AG04450 (cell line): ENCODE measurements at places on chromosomes 11 and 22. TPM values are rescaled to one million over a fixed set of nuclear protein-coding genes. Genes with fewer than 3 reads are reported as not detected.

DNA sequence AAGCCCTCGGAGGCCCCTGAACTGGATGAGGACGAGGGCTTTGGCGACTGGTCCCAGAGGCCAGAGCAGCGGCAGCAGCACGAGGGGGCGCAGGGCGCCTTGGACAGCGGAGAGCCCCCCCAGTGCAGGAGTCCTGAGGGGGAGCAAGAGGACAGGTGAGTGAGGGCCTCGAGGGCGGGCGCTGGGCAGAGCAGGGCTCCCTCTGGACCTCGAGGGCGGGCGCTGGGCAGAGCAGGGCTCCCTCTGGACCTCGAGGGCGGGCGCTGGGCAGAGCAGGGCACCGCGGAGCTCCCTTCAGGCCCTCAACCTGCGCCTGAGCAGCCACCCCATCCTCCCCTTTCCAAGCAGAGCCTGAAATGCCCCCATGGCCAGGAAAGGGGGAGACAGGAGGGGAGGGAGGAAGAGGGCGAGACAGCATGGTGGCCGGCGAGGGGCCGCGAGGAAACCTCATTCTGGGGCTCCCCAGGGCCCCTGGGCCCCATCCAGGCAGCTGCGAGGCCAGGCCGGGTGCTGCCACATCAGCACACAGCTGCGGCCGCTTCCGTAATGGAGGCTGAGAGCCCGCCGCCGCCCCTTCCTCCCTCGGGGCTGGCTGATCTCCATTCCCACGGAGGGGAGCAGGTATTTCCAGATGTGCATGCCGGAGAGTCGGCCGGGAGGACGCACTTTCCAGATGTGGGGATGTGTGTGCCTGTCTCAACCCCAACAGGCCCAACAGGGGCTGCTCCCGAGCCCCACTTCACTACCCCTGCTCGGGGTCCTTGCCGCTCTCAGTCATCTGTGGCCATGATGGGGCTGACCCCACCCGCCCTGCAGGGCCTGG, 10.0 kb downstream of the PRR33 start:
- DNase-seq, result no peak

DNA sequence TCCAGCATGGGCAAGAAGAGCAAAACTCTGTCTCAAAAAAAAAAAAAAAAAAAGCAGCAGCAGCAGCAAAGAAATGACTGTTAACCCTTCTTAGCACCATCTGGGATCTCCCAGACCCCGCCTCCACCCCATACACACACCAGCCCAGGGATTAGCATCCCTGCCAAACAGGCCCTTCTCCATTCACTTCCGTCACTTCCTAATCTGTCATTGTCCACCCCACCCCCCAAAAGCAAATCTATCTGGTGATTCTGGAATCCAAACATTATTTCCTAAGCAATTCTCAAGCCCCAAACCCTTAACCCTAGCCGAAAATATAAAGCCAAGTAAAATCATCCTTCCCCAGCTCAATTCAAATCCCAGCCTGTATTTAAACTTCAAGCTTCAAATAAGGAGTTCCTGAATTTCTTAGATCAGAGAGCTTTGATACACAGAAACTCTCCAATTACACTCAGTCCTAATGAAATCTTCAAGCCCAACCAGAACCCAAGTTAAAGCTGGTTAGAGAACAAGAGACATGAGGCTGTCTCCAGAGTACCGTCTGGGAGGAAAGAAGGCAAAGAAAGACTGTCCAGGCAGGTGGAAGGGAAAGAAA, 6.0 kb upstream of the AHNAK start:
- no peak for DNase-seq

DNA sequence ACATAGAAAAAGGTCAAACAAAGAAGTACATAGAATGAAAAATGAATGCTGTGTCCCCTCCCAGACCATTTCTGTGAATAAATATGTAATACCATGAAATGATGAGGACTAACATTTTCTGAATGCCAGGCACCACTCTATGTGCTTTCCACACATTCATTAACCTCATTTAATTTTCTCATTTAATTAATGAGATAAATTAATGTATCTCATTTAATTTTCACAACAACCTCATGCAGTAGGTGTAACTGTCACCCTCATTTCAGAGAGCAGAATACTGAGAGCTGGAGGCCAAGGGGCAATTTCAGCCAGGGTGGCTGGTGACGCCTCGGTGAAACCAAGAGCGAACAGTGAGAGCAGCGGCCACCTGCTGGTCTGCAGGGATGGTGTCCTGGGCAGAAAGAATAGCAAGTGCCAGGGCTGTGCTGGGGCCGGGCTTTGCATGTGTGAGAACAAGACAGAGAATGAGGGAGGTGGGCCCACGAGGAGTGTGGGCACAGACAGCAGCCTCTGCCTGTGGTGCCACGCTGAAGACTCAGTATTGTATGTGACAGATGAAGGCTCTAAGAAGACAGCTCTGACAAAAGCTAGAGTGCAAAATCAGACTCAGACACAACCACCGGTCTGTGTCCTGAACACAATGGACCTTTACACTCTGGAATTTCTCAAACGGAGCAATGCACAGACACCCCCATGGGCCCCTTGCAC, 1.8 kb upstream of the SERPIND1 start:
- no peak for DNase-seq

DNA sequence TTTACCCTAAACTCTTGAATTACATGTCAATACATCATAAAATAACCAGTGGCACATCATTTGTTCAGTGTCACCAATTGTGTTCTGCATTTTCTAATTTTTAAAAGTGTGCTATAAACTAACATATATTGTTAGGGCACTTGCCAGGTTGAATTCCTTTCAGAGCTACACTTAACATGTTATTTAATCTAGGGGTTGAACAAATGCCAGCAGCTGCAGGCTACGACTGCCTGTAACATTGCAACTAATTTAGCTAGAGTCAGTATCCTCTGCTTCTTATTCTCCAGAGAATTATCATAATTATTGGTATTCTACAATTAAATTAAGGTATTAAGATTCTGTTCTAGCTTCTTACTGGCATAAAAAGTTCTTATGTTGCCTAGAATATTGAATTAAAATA, 46.4 kb upstream of the ARHGAP42 start:
- DNase-seq, result no peak

- no peak for DNase-seq
Measured at GRCh38 chr22:25098445-25099081, 101.1 kb upstream of the CRYBB3 start.

GRCh38 chr11:96187822-96188221, 155.2 kb downstream of the MAML2 start:
- no peak for DNase-seq

- DNase-seq, result no peak
Measured at GRCh38 chr11:5275369-5276110, 5.8 kb upstream of the HBE1 start.

GRCh38 chr22:28750471-28750881, 8.6 kb downstream of the HSCB start:
- DNase-seq, result peak; percentile 55

GRCh38 chr11:61671527-61671926, 8.7 kb upstream of the DAGLA start:
- no peak for DNase-seq

DNA sequence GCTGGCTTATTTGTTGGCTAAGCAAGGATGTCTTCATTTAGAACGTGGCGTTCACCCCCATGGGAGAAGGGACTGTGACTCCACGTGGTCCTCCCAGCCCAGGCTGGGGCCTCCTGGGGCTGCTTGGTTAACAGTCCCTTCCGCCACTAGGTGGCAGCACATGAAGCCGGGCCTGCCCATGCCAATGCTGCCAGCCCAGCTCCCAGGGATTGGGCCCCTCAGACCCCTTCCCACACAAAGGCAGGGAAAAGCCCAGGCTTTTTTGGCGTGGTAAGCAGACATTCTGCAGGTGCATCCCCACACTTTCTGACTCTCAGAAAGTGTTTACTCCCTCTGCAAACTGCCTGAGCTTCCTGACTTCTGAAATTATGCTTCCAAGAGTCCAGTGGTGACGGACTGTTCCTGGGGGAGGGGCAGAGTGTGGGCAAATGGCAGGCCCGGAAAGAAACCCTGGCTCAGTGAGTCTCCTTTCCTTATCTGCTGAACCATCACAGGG, 3.1 kb downstream of the CBX6 start:
- peak; percentile 10 for DNase-seq

- peak; percentile 15 for DNase-seq
Measured at GRCh38 chr11:130181295-130182272, 22.0 kb downstream of the ST14 start.

- no peak for DNase-seq
Measured at GRCh38 chr11:57353446-57353845, 15.3 kb downstream of the P2RX3 start.

GRCh38 chr22:21641417-21641788, 699 bp upstream of the SDF2L1 start:
- no peak for DNase-seq

DNA sequence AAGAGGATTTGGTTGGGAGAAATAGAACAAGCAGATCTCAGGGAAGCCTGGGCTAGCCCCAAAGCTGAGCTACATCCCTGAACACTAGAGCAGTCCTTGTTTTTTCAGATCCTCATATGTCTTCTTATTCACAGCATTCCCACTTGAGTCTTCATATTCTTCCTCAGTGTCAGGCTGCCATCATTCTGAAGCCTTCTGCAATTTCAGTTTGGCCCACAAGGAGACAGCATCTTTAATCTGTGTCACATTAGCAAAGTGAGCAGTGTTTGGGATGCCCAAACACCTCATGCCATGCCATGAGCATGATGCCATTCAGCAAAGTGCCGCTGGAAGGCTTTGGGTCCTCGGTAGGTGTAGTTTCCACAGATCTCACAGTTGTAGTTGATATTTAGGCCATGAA, 56.6 kb downstream of the SCN3B start:
- DNase-seq, result no peak

GRCh38 chr11:12467610-12468009, 90.2 kb downstream of the PARVA start:
- no peak for DNase-seq

GRCh38 chr11:92308366-92308765, 83.7 kb downstream of the FAT3 start:
- no peak for DNase-seq

DNA sequence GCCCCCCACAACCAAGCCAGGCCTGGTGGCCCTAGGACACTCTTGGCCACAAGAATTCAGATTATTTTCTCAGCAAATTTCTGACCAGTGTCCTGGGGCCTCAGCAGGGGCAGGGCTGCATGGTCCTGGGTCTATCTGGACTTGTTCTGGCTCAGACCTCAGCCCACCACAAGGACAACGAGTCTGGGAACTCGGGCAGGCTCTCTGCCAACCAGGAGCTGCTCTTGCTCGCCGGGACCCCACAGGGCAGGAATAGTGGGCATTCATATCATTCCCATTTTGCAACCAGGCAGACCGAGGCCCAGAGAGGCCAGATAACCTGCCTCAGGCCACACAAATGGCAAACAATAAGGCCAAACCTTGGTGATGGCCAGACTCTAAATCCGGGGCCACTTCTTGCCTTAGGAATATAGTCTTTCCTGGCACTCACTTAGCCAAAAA, 75.4 kb upstream of the WNT7B start:
- DNase-seq, result no peak

DNA sequence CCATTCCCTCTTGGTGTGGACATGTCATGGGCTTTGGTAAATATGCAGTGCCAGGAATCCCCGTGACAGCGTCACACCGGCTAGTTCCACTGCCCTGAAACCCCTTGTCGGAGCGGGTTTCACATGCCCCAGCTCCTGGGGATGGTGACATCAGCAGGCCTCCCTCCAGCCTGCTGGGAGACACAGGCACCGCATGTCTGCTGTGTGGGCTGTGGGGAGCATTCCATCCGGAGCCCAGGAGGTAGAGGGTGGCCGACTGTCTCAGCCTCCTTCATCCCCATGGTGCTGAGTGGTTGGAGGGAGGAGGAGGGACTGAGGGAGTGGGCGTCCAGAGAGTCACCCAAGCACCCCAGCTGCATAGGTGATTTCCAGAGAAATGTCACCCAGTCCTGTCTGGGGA, 1161.1 kb downstream of the BRD1 start:
- DNase-seq, result no peak

GRCh38 chr11:41245704-41246398, 213.6 kb downstream of the LRRC4C start:
- no peak for DNase-seq

GRCh38 chr11:78812513-78813293, 238.0 kb upstream of the NARS2 start:
- DNase-seq, result no peak

GRCh38 chr11:103735497-103736032, 300.9 kb upstream of the DDI1 start:
- DNase-seq, result no peak

- DNase-seq, result no peak
Measured at GRCh38 chr11:117631336-117632140, 165.5 kb downstream of the DSCAML1 start.

- no peak for DNase-seq
Measured at GRCh38 chr11:35412285-35412684, 7.1 kb downstream of the SLC1A2 start.

DNA sequence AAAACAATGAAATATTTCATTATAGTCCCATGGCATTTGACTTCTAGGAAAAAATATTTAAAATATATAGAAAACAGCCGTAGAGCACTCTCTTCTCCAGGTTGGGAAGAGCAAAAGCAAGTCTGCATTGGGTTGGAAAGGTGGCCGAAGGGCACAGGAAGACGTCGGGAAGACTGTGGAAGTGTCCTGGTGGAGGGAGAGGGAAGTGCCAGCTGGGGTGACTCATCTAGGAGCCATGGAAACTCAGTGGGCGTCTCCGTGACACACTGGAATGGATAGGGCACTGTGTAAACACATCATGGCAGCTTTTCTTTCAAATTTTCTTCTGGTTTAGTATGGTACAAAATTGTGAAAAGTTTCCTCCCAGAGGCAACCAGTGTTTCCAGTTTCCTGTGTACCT, 12.7 kb downstream of the GTPBP1 start:
- no peak for DNase-seq

DNA sequence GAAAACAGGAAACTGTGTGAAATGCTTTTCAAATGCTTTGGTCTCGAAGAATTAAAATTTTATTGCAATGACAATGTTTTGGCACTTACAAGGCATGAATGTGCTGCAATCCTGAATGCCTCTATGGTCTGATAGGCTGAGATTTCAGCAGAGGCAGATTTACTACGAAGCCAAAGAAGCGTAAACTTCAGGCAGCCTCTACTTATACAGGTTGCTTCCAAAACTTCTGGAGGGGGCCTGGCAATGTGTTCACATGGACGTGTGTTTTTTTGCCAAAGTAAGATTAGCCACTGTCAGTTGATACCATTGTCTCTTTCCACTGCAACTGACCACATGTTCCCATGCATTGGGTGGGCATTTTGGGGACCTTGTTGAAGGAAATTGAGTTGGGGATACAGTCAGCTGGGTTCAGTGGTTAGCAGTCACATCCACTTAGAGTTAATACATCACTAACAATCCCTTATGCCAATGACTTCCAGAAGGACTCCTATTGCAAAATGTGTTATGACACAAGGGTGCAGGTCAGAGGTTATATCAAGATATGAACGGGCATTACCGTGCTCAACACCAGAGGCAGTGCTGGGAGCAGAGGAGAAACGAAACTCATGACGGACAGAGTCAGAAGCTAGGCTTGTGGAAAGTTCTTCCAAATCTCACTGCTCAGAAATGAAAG, 48.8 kb downstream of the ABTB2 start:
- no peak for DNase-seq

RAB38 gene
- 5.6 and 7.2 TPM in 2 replicates for polyA plus RNA-seq

CFAP300 gene
- 2.3 and 3.4 TPM in 2 replicates for polyA plus RNA-seq

PKNOX2 gene
- 3.0 and 3.6 TPM in 2 replicates for polyA plus RNA-seq

MYOD1 gene
- polyA plus RNA-seq, result not detected in 2 replicates

PLAAT4 gene
- 3.5 and 4.7 TPM in 2 replicates for polyA plus RNA-seq

PGR gene
- not detected in 2 replicates for polyA plus RNA-seq

ZNF280B gene
- 1.6 and 2.3 TPM in 2 replicates for polyA plus RNA-seq

DERL3 gene
- polyA plus RNA-seq, result 0.19 and 0.27 TPM in 2 replicates

MFRP gene
- polyA plus RNA-seq, result not detected in 2 replicates

TEX54 gene
- polyA plus RNA-seq, result not detected in 2 replicates

MLC1 gene
- polyA plus RNA-seq, result 0.15 and 0.27 TPM in 2 replicates
